ENCODE measurements at places on chromosomes 12 and 14.

- DNase-seq: no peak
Observed at GRCh38 chr12:6177642-6178358, 22.4 kb upstream of the CD9 start.

DNA sequence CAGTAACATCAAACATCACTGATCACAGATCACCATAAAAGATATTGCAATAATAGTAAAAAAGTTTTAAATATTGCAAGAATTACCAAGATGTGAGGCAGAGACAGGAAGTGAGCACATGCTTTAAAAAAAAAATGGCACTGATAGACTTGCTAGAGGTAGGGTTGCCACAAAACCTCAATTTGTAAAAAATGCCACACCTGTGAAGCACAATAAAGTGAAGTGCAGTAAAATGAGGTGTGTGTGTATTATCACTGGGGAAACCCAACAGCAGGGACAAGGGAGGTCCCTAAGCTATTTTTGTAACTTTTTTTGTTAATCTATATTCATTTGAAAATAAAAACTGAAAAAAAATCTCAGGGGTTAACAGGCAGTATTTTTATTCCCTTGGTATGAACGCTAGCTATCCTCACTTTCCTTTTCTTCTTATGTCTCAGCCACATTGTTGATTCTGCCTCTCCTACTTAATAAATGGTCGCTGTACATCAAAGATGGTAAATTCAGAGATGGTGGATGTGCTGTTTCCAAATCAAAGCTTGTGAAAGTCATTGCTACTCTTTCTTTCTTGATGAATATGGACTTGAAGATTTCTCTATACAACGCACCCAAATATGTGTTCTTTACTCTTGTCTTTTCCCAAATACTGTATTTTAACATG, 14.0 kb upstream of the KLRD1 start:
- no peak for DNase-seq

GRCh38 chr12:122726080-122726558, 4.5 kb downstream of the HCAR1 start:
- peak; percentile 60 for DNase-seq

- no peak for DNase-seq
Observed at GRCh38 chr12:90741611-90742010, 213.4 kb downstream of the CCER1 start.

GRCh38 chr12:3152011-3152511, 74.9 kb downstream of the TSPAN9 start:
- no peak for DNase-seq

- DNase-seq: no peak
Observed at GRCh38 chr12:129009833-129010622, 156.8 kb downstream of the GLT1D1 start.

DNA sequence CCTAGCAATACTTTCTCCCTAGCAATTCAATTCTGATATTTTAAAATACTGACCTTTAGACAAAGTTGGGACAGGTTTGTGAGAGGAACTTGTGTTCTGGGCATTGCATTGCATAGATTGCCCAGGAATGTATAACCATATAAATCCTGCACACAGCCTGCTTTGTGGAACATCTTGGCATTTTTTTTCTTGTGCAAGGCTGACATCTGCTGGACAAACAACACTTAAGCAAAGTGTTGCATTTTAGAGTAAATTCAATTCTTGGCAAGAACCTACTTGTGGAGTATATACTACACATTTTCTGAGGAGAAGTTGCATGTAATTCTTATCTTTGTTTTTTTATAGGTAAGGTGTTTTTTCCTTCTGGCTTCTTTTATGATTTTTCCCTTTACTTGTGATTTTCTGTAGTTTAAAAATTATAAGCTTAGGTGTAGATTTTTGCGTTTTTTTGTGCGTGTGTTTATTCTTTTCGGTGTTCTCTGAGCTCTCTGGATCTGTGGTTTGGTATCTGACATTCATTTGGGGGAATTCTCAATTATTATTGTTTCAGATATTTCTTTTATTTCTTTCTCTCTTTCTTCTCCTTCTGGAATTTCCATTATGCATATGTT, 26.4 kb downstream of the TESPA1 start:
- peak; percentile 49 for DNase-seq

- no peak for DNase-seq
Observed at GRCh38 chr12:123140676-123141614, 9.9 kb downstream of the PITPNM2 start.

- DNase-seq: no peak
Observed at GRCh38 chr14:69376439-69376838, 21.7 kb downstream of the ERH start.

- DNase-seq: no peak
Observed at GRCh38 chr14:94768141-94768520, 1.8 kb downstream of the GSC start.

GRCh38 chr14:25089496-25089895, 39.5 kb upstream of the STXBP6 start:
- no peak for DNase-seq

- DNase-seq: no peak
Observed at GRCh38 chr12:31207799-31208465, 118.0 kb downstream of the SINHCAF start.

- DNase-seq: no peak
Observed at GRCh38 chr12:98883231-98883630, 238.1 kb downstream of the APAF1 start.

DNA sequence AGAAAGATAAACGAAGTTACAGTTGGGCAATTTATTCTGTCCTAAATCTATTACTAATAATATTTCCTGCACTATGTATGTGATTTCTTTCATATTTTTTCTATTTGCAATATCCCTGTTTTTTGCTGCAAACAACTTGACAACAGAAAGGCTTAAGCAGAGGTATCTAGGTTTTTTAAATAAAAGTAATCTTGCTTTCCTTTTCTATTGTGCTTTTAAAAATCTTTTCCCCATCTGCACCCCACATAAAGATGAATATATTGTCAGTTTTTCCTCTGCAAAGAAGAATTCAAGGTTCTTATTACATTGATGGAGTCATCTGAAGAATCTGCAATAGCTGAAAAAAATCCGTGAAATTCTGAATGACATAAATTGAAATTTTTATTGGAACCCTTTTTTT, 502 bp upstream of the RALGAPA1 start:
- no peak for DNase-seq

- DNase-seq: no peak
Observed at GRCh38 chr14:104048758-104049507, 36.6 kb upstream of the ASPG start.

- no peak for DNase-seq
Observed at GRCh38 chr12:11183011-11183410, 3.7 kb downstream of the TAS2R42 start.

GRCh38 chr14:83697099-83697498, 1832.8 kb upstream of the FLRT2 start:
- DNase-seq: no peak

Data from stimulated activated CD4-positive, alpha-beta T cell treated with anti-CD3 and anti-CD28 coated beads, Interleukin-15, amount 100 ng/mL, for 24 hours (primary cell).